NCI-H526 (cell line): ENCODE measurements at places on chromosomes 6 and 20.
A peak's percentile ranks its signal among the peaks of the same experiment; 100 is the strongest.

DNA sequence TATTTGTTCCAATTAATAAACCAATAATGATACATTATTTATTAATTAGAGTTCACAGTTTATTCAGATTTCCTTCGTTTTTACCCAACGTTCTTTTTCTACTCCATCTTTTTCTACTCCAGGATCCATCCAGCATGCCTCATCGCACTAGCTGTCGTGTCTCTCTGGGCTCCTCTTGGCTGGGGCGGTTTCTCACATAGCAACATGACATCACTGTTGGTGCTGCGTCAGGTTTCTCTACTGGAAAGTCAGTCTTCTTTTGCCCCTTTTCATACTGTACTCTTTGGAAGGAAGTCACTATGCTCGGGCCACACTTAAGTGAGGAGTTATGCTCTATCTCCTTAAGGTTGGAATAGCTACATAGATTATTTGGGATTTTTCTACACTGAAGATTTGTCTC is 13.7 kb upstream of the SOX12 start:
- no peak for DNase-seq

GRCh38 chr20:19995220-19995863 is 21.8 kb upstream of the NAA20 start:
- DNase-seq: peak; percentile 77

GRCh38 chr20:25065625-25066338 is 7.8 kb upstream of the ACSS1 start:
- peak; percentile 59 for DNase-seq

GRCh38 chr20:59042151-59042795 is at the start of gene PRELID3B:
Gene PRELID3B (minus strand): TSS chr20:59042786. CDS start chr20:59042730, 56 bp downstream.
- DNase-seq: peak; percentile 25

GRCh38 chr6:64812138-64812537 is 894.9 kb downstream of the EYS start:
- DNase-seq: no peak

GRCh38 chr6:2853769-2854395 is 12.2 kb upstream of the SERPINB1 start:
- no peak for DNase-seq

DNA sequence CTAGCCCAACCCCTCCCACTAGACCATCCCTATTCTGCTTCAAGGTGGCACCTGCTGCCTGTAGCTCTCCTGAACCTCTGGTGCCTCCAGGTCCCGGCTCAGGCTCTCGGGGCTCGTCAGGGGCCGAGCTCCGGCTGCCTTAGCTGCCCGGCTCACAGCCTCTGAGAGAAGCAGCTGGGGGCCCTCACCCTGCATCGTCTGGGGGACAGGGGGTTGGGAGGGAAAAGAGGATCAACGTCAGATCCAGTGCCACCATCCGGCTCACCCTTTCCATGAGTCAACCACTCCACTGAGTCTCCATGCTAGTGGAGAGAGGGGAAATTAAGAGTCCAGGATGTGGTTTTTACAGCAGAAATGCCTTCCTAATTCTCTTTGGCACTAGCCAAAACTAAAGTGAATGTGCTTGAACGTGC is 13.0 kb downstream of the BAG6 start:
- no peak for DNase-seq

DNA sequence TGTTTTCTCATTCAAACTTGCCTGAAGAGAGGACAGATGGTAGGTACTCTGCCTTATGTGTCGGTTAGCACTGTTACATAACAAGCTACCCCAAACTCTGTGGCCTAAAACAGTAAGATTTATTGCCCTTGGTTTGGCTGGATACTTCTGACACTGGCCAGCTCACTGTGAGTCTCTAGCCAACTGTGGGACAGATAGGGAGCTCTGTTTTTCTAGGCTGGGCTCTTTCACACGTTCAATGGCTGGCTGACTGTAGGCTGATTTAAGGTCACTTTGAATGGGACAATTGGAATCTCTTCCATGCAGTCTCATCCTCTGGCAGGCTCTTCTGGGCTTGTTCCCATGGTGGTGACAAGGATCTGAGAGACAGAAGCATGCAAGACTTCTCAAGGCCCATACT is 39.4 kb upstream of the JAG1 start:
- DNase-seq: no peak

DNA sequence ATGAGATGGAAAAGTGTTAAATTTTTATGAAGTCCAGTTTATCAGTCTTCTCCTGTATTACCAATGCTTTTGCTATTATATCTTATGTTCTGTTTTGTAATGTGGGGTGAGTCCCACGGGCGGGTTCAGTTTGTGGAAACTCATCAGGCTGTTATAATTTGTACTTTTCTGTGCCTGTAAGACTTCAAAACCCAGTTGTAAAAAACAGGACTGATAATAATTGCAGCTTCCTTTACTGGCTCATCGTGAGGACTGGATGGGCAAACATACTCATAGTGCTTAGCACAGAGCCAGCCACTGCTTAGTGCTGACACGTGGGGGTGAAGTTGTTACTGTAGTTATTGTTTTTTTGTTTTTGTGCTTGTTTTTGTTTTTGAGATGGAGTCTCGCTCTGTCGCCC is 45.6 kb downstream of the TGM2 start:
- no peak for DNase-seq

GRCh38 chr6:130980310-130981032 is 82.6 kb downstream of the EPB41L2 start:
- no peak for DNase-seq

GRCh38 chr6:149754548-149754947 is 5.0 kb downstream of the PCMT1 start:
- no peak for DNase-seq

DNA sequence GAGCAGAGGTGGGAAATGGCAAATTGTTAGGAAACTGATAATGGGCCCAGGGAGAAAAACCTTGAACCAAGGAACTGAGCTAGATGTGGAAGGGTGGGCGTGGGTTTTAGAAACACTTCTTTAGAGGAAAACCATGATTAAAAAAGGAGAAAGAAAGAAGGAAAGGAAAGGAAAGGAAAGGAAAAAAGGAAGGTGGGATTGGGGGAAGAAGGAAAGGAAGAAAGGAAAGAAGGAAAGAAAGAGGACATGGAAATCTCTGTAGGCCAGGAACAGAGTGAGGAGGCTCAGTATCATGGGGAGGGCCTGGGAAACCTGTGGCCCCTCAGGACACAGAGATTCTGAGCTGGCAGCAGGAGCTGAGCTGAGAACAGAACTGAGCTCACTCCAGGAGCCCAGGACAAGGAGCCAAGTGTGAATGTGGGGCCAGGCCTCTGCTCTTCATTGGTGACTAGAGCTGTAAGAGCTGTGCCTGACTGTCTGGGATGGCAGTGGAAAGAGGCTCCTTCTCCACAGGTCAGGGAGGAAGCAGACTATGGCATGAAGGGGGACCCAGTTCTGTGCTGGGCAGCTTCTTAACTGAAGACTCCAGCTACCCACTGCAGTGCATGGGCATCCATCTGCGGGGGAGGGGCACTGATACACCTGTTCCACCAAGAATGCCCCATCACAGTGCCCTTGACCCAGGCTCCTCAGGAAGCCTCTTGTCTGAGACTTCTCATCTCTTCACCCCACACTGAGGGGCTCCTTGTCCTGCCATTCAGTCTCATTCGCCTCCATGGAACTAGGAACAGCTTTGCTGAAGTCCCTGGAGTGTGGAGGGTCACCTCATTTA is 116.1 kb upstream of the BACH2 start:
- DNase-seq: peak; percentile 7

DNA sequence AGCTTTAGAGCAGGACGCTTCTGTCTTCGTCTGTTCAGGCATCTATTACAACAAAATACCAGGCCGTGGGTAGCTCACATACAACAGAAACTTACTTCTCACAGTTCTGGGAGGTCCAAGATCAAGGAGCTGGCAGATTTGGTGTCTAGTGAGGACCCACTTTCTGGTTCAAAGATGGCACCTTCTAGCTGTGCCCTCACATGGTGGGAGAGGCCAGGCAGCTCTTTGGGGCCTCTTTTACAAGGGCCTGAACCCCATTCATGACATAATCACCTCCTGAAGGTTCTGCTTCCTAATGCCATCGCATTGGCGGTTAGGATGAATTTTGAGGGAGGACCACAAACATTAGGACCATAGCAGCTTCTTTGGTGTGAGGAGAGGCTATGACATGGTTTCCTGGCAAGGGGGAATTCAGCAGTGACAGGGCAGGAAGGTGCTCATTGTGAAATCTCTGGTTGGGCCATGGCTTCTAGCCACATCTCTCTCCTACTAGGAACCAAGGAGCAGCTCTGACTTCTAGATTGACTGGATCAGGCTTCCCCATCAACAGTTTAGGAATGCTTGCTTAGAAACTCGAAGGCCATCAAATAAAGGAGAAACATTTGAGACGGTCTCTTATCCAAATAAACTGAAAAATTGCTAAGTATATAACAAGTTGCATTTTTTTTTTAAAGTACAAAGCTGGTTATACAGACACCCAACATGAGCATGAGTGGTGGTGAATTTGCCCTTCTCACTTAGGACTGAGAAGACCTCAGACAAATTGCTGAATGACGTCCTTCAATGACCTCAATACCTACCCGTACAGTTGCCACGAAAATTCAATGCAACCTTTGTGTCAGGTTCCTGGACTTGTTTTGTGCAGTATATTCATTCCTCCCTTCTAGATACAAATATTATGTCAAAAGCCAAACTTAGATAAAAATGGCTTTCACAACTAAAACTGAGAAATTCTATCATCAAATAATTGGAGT is 140.7 kb downstream of the ZDHHC14 start:
- DNase-seq: no peak

GRCh38 chr20:59039233-59039632 is 3.4 kb downstream of the PRELID3B start:
- no peak for DNase-seq
